Activated gamma-delta T cell treated with anti-CD3 and anti-CD28 coated beads, Interleukin-2, amount 50 U/mL, for 16 hours (primary cell): ENCODE measurements at places on chromosomes 3 and 15.

DNA sequence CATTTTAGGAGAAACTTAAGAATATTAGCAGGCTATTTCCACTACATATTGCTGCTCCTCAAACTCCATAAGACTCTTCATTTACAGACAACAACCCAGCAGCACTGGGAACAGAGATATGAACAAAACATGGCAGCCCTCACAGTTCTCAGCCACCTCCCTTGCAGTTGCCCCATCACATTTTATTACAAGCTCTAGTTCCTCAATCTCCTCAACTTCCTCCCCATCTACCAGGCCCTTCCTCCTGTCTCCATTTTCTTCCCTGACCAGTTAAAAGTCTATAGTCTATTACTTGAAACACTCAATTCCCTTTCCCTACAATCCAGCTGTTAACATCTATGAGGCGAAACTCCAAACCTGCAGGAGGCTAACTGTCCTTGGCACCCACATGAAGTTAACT is 412.5 kb downstream of the TBC1D5 start:
- no peak for DNase-seq

- no peak for DNase-seq
Observed at GRCh38 chr3:195115600-195116406, 155.2 kb downstream of the XXYLT1 start.

DNA sequence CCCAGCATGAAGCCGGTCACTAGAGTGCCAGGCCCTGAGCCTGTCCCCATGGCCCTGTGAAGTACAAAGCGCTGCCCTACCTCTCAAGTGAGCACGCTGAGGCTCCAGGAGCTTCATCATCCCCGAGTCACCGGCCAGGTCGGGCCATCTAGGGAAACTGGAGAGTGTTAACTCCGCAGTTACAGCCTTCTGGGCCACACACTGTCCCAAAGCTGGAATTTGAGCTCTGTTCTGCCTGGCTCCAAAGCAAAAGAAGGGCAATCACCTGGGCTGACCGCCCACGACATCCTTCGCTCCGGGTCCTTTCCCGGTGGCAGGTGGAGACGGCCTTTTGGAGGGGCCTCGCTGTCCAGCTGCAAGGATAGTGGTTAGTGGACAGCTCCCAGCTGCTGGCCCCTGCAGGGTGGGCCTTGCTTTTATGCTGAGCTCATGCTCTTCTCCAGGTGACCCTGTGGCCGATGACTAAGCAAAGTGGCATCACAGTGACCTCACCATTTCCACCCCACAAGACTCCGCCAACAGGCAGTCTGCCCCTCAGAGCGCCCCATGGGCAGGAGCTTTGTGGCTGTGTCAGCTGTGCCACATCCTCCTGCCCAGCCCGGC is 3.5 kb upstream of the MUC4 start:
- no peak for DNase-seq

DNA sequence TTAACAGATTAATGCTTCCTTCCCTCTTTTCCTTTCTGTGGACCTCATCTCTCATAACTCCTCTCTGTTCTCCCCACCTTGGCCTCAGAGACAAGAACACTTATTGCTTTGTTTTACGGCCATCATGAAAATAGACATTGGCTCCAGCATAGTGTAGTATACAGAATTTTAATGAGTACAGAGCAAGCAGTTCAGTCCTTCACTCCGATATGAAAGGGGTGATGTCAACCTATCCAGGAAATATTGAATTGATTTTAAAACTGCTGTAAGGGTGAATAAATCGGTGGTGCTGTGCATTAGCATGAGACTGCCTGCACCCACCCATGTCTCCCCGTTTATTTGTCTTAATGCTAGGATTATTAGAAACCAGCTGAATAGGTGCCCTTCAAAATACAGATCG is 490.9 kb upstream of the TBL1XR1 start:
- no peak for DNase-seq

DNA sequence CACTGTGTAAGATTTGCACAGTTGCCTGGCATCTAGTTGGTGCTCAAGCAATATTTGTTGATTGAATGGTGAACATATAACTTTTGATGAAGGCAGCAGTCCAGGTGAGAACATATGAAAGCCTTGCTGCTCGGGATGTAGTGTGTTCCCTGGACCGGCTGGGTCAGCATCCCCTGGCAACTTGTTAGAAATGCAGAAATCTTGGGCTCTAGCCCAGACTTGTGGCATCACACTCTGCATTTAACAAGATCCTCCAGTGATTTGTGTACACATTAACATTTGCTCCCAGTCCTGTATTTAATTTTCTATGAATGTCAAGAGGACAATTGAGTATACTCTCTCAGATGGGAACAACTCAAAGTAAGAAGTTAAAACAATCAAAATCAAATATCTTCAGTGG is 69.0 kb upstream of the SAMMSON start:
- DNase-seq: no peak

DNA sequence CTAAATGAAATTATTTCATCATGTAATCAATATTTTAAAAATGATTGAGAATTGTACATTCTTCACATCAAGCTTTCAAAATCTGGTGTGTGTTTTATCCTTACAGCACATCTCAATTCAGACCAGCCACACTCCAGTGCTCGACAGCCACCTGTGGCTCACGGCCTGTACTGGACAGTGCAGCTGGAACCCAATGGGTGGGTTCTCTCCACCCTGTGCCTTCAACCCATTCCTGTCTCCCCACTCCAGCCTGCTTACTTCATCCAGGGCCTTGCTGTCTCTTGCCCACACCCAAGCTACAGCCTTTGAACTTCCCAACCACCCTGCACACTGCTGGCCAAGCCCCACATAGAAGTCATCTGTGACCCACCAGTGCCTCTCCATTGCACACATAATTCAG is 17.6 kb downstream of the CYP19A1 start:
- no peak for DNase-seq
